ENCODE measurements at places on chromosomes 7 and 10. TPM values are rescaled to one million over a fixed set of nuclear protein-coding genes. Genes with fewer than 3 reads are reported as not detected.

Gene DGKB
- 0.30 TPM for total RNA-seq

Gene MRC1
- total RNA-seq, result 27.0 TPM

Gene INHBA
- total RNA-seq, result 1.9 TPM

Gene CALCR
- 0.05 TPM for total RNA-seq

Gene VENTX
- 0.43 TPM for total RNA-seq

Gene DCLRE1C
- 2.2 TPM for total RNA-seq

Gene HMX2
- total RNA-seq, result not detected

Gene MACROH2A2
- 13.2 TPM for total RNA-seq

Gene RARRES2
- 24.0 TPM for total RNA-seq

Gene PDE1C
- 181 TPM for total RNA-seq

Gene NAT16
- total RNA-seq, result not detected

Gene CARD11
- total RNA-seq, result 0.22 TPM

Gene TSPAN33
- total RNA-seq, result 11.8 TPM

Gene CYCS
- 698 TPM for total RNA-seq

Gene IDI2
- total RNA-seq, result 0.16 TPM

Gene NEUROD6
- total RNA-seq, result not detected

Gene NUTM2A
- total RNA-seq, result 1.9 TPM

Gene ANXA11
- 434 TPM for total RNA-seq

Gene TBXAS1
- 4.2 TPM for total RNA-seq
